Hepatocyte (in vitro differentiated cells): ENCODE measurements at places on chromosomes 5 and 9.
A peak's percentile ranks its signal among the peaks of the same experiment; 100 is the strongest.

DNA sequence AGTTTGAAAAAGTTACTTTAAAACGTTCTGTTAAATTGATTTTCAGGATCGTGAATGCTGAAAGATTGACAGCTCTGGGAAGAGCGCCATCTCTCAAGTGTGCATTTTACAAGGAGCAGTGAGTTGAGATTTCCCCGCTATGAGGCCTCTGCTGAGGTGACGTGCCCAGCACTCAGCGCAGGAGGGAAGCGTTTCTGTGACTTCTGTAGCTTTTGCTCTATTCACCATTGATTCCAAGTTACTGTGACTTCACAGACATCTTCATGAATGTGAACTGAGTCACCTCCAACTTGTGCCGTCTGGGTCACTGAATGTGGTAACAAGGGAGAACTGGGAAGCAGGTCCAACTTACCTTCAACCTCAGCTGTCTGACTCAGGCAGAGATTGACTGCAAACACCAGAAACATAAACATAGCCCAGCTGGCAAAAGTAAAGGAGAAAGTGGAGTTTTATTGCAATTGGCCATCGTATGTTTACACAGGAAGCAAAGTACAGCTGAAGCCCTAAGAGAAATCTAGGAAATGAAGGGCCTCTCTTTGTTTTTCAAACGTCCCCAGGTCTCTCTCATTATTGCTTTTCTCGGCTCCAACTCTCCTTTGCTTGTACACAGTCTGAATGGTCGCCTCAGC is 428.8 kb upstream of the CLINT1 start:
- DNase-seq: peak; percentile 72

DNA sequence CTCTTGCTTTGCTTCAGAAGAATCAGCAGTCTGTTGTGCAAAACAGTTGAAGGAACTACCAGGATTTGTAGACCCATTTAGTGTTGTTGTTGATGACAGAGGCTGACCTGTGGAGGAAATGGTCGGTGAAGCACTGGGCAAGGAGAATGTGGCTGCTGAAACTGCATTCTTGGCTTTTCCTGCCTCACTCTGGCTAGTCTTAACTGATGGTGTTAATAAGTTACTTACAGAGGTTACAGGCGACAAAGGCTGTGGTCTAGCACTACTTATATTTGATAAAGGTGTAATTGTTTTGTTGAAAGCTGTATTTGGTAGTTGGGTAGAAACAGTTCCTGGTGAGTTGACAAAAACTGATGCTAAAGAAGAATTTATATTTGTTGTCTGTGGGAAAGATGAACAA is 31.5 kb downstream of the MLANA start:
- DNase-seq: no peak

DNA sequence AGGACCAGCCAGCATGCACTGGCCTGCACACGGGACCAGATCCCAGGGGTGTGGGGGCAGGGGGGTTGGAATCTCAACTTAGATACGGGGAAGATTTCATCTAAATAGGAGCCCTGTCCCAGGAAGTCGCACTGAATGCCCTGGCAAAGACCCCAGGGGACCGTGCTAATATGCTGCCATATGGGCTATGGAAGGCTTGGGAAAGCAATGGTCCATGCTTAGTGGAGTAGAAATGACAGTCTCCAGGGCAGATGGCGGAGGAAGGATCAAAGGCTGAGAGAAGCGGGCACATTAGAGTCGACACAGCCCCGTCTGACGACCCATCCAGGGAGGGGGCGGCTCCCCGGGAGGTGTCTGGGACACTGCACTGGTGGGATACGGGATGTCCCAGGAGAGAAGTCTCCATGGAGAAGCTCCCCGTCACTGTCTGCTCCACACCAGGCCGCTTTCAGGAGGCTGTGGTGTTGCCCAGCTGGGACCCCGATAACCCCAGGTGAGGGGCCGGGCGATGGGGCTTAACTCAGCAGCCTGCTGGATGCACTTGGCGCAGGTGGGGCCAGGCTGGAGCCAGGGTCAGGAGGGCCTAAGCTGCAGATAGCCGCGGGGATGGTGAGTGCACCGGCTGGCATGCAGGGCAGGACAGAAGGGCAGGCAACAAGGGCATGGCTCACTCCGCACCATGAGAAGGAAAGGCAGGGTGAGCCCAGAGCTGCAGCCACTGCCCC is 377.7 kb upstream of the IRX1 start:
- DNase-seq: no peak

DNA sequence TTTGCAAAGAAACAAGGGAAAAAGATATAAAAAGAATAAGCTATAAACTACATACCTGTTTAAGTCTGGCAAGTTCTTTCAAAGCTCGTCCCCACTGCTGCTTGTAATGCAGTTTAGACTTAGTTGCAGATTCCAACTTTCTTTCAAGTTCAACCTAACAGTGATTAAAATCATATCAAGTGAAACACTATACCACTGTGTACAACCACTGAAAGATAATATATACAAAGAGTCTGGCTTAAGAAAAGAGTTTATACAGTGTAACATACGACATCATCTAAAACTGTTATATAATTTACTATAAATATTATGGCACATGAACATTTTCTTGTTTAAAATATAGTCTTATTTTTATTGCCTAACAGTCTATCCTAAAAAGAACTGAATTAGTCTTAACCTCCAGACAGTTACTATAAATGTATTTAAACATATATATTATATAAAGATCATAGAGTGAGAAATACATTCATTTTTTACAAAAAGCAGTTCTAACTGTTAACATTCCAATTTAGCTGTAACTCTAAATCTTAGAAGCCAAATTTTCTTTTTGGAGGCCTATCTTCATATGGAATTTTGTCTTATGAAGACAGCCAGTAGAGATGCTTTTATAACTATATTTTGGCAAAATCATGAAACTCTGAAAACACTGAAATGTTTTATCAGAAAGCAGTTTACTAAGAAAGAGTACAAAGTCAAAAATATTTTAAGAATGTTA is 58.6 kb downstream of the CEP120 start:
- no peak for DNase-seq

DNA sequence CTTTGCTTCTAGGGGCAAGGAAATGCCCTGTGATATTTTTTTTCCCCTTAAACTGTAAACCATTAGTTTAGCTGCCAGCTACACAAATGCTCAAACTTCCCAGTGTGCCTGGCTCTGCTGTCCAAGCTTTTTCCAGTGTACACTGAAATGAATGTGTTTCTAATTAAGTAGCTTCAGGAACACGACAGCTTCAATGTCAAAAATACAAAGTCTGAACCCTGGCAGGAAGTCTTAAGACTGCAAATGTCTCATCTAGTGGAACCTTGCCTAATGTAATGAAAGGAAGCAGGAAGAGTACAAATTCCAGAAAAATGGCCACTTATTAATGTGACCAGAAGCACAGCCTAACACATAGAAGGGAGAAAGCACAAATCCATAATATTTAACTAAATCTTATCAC is 255.2 kb downstream of the CRB2 start:
- no peak for DNase-seq

GRCh38 chr5:110377361-110377760 is 349.1 kb downstream of the TMEM232 start:
- DNase-seq: no peak

- DNase-seq: no peak
These were observed 11.9 kb upstream of the ZNF622 start for GRCh38 chr5:16477541-16477940.

DNA sequence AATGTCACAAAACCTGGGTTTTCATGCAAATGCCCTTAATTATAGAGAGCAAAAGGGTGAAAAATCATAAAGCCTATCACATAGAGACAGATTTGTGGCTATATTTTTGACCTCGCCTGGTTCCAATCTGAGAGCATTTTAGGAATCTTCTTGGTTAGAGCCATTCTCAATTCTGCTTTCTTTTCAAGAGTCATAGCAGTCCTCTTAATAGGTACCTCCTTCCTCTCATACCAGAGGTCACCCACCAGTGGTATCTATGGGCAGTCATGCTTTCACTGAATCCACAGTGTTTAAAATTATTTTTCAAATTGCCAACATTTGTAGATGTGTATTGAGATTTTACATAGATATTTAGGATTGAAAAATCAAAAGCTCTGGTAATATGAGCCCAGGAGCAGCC is 215.5 kb downstream of the DAB2IP start:
- DNase-seq: no peak

DNA sequence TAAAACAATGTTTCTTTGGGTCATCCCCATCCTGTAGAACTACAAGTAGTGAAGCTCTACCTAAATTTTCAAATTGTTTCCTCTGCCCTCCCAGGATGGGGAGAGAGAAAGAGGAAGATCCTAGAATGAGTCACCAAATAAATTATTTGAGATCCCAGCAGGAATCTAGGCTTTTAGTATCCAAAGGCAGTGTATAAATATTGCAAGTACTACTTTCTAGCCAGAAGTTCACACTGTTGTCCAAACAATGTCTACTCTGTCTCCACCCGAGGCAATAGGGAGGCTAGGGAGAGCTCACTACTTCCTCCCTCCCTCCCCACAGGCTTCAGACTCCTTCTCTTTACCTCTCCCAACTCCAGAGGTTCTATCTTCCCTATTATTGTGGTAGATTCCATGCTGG is 362.8 kb downstream of the MRPS30 start:
- DNase-seq: no peak

DNA sequence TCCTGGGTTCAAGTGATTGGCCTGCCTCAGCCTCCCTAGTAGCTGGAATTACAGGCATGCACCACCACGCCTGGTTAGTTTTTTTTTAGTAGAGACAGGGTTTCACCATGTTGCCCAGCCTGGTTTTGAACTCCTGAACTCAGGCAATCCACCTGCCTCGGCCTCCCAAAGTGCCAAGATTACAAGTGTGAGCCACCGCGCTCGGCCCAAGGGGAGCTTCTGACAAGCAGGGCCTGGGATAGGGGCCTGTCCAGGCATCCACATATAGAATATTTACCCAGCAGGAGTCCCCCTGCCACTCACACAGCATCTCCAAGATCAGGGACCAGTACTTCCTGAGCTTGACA is 10.1 kb downstream of the IRF1 start:
- no peak for DNase-seq

DNA sequence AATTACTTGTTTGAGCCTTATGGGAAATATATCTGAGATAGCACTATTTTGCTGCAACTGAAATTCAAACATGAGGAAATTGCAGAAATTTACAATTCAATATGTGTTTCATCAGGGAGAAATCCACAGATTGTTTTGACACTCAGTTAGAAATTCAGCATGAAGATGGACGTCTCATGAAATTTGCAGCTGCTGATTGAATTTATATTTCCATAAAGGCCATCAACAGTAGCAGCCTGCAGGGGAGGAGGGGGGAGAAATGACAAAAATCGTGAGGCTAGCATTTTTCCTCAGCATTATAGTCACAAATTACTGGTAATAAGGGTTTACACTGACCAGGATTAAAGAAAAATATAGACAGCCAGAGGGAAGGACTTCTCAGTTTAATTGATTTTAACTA is 81.0 kb downstream of the NDUFAF2 start:
- no peak for DNase-seq

DNA sequence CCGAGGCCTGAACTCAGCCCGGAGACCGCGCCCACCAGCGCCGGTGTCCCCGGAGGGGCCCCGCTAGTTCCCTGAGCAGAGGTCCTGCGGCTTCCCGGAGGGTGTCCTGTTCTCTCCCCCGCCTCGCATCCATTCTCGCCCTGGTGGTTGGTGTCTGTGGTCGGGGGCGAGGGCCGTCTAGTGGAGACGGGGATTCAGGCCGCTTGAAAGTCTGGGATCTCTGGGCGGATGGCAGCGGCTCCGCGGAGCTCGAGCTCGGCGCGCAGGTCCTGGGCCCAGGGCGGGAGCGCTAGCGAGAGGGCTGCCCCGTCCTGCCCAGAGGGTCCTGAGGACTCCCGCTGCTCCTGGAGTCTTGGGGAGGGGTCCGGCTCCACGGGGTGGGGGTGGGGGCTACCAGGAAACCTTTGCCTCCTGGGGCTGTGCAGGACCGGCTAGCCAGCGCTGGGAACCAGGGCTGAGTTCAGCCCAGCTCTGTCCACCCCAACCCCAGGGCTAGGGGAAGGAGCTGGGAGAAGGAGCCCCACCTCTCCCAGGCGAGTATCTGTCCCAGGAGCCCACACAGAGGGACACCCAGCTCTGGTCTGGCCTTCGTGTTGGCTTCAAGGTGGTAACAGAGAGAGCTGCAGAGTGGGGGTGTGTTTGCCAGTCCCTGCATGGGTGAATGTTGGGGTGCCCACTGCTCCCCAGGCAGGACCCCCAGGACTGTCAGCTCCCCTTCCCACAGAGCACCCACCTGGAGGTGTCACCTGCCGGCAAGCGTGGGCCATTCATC is 4.0 kb downstream of the TOR4A start:
- DNase-seq: peak; percentile 32

DNA sequence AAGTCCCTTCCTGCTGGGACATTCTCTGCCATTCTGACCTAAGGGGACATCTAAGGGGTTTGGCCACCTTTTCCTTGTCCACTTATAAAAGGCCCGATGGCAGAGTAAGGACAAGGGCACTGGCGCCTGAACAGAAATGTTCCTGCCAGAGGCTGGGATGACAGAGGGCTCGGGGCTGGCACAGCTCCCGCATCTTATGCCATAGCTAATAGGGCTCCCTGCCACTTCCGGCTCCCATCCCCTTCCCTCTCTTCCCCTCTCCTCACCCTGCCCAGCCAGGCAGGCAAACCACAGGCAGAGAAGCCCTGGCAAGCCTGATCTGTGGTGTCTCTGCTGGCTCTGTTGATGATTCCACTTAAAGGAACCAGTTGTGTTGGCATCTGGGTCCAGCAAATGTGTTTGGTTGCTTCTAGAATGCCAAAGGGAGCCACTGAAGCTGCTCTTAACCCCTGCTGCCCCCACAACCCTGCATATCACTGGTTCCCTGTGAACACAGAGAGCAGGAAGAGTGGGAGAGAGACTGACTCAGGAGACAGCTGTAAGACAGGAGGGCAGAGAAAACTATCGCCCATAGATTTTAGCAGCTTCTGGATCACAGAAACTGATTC is 18.4 kb upstream of the ADRA1B start:
- DNase-seq: no peak

- peak; percentile 17 for DNase-seq
These were observed 412.1 kb upstream of the CDH10 start for GRCh38 chr5:25056836-25057235.

DNA sequence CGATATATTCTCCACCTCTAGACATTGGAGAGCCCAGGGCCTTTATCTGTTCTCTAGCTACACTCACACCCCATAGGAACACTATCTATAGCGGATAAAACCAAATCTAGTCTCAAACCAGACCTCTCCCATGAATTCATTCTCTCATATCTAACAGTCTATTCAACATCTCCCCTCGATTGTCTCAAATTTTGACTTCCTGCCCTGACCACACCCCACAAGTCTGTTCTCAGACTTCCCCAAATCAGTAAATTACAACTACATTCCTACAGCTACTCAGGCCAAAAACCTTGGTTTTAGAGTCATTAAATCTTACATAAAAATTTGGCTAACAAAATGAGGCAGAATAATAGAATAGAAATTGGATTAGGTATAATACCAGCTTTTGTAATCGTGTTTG is 12.5 kb upstream of the SLC1A3 start:
- no peak for DNase-seq

- DNase-seq: no peak
These were observed 493.9 kb downstream of the NTRK2 start for GRCh38 chr9:85163415-85163814.
